RPMI7951 (cell line): ENCODE measurements at places on chromosomes 5 and 9.

DNA sequence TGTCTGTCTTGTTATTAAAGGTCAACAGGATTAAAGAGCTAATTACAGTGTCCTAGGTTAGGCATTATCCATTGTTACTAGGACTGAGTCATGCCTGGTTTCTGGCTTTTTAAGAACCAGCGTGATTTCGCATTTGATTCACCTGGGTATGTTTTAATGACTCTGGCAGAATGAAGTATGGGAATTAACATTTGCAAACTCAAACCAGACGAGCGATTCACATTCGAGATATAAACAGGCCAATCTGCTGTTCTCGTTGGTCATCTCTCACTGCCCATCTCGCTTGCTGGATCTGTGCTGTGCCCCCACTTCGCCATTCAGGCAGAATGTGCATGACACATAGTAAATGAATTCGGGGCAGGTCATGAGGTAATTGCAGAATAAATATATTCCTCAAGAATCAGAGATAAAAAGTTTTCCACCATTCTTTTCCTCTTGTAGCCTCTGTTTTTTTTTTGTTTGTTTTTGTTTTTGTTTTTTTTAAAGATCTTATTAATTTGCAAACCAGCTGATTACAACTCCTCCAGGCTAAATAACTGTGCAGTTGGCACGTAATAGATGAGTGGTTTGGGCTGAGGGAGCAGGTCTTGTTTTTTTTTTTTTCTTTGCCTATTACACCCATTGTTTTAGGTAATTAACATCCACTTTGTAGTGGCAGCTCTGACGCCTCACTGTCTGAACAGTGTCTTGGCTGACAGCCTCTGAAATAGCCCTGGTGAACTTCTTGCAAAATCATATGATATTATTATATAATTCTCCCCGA, 313.5 kb upstream of the MSX2 start:
- DNase-seq = peak; percentile 69

GRCh38 chr5:172841256-172841655, 7.2 kb downstream of the ERGIC1 start:
- DNase-seq = no peak

- no peak for DNase-seq
These were observed 40.0 kb downstream of the EBF1 start for GRCh38 chr5:159059722-159060121.

DNA sequence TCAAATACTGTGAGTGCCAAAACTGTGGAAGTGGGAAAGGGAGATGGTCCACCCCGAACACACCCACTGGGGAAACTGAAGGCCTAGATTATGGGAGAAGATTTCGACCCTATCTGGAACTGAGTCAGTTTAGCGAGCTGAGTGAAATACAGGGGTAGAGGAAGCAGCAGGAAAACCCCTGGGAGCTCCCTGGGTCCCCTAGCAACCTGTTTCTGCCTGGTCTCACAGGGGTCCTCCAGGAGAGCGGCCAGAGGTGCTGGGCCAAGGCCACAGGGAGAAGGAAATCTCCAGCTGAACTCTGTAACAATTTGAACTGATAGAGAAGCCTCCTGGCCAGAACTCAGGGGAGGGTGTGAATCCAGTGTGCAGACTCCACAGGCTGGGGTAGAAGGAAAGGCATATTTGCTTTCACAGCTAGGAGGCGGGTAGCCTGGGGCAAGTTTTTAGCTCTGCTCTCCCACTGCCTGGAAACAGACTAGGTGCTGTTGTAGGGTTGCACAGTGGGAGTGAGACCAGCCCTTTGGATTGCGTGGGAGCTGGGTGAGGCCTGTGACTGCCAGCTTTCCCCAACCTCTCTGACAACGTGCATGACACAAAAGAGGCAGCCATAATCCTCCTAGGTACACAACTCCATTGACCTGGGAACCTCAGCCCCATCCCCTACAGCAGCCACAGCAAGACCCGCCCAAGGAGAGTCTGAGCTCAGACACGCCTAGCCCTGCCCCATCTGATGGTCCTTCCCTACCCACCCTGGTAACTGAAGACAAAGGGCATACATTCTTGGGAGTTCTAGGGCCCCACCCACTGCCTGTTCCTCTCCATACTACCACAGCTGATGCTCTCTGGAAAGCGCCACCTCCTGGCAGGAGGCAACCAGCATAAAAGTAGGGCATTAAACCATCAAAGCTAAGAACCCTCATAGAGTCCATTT, 78.8 kb upstream of the GPBP1 start:
- no peak for DNase-seq

GRCh38 chr9:131031642-131032005, 22.6 kb downstream of the LAMC3 start:
- no peak for DNase-seq

DNA sequence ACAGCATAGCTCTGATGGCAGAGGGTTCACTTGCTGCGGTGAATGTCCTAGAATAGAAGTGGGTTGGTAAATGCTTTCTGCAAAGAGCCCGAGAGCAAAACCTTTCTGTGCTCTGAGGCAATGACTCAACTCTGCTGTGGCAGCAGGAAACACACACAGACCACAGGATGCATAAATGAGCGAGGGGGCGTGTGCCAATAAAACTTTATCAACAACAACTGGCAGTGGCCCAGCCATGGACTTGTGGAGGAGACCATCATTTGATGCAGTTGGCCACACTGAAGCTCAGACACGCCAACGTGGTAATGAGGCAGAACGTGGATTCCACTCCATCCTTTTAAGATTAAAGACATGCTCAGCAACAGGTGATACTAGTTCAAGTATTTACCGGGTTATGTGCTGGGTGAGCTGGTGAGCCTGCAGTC, 6.8 kb downstream of the MRPL36 start:
- peak; percentile 95 for DNase-seq

DNA sequence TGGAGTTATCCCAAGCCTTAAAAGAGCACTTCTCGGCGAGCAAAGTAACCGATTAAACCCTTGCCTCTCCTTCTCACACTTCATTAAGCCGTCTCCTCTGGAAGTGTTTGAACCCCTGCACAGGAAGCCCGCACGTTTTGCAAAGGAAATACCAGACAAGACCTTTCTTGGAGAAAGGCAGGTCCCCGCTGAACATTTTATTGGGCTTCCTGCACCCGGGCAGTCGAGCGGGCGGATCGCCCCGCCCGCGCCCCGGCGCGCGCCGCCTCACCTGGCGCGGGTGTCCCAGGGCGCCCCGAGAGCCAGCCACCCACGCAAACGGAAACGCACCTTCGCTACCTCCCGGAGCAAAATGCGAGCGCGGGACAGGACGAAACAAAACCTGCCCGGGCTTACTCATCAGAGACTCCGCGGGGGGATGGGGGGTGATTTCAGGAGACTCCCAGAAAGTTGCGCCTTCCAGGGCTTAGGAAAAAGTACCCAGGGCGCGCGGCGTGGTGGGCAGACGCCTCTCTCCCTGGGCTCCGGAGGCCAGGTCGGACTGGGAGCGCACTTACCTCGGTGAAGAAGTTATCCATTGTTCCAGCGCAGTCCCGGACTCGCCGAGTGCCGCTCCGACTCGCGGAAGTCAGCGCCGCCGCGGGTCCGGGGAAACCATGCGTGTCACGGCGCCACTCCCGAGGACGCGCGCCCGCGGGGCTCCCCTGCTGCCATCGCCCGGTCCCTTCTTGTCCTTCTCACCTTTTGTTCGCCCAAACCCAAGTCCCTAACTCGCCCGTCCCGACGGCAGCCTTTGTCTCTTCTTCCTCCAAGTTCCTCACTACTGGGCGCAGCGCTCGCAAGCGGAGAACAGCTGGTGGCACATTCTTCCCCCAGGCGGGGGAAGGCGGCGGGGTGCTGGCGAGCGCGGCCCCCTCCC, 598 bp downstream of the MYO10 start:
- DNase-seq = no peak
